ELF-1 (cell line): ENCODE measurements at places on chromosomes 2 and 18.
A peak's percentile ranks its signal among the peaks of the same experiment; 100 is the strongest.

DNA sequence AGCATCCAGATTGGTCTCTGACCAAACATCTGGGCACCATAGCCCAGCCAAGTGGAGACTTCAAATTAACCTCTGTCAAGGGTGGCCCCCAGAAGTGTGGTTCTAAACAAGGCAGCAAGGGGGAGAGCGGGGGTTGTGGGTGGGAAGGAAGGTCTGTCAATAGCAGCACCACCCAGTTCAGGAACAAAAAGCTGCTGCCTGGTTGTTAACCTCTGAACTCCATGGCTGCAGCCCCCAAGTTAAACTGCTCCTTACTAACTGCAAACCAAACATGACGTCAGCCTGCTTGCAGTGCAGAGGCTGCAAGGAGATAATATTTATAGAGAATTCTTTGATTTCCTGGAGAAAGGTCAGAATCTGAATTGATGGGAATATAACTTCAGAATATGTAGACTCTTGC, 76.5 kb downstream of the ARL4C start:
- peak; percentile 42 for DNase-seq

DNA sequence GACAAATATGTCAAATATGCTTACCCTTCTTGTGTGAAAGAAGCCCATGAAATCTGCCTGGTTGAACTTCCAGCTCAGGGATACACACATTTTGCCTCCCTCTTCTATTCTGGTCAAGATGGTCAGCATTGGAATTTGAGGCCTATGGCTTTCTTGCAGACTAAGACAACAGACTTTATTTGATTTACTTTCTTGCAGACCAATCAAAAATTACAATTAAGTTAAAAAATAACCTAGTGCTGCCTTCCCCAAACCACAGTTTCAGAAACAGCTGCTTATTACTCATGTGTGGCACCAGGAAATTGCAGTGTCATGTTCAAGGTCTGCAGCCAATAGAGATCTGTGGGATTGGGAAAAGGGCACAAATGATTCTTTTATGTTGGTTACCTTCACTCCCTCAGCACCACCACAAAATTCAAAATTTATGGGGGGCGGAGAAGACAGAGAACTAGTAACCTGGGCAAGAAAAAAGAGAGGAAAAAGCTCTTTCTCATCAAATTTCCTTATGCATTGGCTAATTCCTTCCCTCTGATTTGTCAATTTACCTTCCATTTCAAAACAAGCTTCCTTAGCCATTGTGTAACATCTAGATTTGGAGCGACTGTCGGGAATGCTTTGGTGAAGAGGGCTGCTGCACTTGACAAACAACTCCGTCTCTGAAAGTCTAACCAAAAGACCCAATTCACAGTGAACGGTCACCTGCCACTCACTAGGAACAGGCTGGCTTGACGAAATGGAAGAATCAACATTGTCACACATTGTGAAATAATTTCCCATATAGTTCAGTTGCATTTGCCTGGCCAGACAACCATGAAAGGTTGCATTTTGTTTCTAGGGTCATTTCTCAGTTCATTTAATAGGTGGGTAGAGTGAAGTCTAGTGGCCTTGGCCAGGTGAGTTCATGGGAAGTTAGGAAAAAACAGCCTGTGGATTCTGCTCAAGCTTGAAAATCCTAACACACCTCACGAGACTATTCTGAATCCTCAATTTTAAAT, 100.4 kb upstream of the FZD5 start:
- DNase-seq, result no peak

DNA sequence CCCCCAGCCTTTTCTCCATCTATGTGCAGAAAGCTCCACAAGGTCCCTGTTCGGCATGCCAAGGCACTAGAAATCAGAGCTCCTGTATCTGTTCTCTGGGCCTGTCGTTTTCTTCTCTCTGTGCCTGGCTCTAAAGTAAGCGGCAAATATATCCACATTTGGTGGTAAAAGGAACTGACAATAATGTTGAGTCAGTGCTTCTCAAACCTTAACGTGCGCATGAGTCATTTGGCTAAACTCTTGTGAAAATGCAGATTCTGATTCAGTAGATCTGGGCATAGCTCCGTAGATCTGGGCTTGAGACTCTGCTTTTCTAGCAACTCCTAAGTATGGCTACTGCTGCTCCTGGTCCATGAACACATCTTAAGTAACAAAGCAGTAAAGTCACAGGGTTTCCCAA, 16.5 kb upstream of the ACSL3 start:
- peak; percentile 19 for DNase-seq

GRCh38 chr2:120818441-120818920, 82.8 kb downstream of the GLI2 start:
- DNase-seq, result no peak

DNA sequence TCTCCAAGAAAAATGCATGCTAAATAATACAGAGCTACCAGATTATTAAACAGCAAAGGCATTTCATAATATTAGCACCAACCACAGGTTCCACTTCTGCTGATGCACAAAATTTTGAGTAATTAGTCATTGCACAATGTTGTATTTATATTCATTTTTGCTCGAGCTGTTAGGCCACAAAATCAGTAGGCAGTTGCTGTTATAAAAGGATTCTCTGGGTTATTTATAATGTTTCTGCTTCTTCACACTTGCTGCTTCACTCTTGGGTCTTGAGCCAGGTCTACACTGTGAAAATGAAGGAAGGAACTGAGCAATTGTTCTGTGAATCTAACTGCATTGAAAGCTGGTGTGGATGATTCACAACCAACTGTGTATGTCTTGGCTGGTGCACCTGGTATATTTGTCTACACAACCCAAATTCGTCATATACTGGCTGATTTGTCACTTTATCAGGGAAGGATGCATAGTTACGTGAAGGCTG, 38.3 kb downstream of the MRPL33 start:
- DNase-seq, result no peak

DNA sequence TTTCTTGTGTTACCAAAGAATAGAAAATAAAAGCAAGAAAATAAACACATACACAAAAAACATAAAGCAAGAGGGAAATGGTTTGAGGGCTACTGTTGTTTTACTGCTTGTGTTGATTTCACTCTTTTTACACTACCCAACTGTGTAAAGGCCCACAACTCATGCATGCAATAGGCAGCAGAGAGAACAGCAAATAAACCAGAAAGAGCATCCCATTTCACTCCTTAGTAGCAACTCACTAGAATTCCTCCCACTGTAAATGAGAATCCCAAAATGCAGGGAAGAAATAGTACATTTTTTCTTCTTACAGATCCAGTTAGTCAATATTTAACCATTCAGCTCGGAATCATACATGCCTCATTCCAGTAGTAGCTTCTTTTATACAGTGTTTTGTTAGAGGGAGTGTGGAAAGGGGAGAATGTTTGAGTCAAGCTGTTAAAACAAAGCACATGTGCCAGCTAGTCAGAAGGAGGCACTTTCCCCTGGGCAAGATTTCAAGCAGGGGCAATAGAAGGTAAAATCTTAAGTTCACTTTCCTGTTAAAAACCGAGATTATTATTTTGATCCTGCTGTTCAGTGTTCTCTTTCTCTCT, 147.2 kb upstream of the FAM98A start:
- no peak for DNase-seq

DNA sequence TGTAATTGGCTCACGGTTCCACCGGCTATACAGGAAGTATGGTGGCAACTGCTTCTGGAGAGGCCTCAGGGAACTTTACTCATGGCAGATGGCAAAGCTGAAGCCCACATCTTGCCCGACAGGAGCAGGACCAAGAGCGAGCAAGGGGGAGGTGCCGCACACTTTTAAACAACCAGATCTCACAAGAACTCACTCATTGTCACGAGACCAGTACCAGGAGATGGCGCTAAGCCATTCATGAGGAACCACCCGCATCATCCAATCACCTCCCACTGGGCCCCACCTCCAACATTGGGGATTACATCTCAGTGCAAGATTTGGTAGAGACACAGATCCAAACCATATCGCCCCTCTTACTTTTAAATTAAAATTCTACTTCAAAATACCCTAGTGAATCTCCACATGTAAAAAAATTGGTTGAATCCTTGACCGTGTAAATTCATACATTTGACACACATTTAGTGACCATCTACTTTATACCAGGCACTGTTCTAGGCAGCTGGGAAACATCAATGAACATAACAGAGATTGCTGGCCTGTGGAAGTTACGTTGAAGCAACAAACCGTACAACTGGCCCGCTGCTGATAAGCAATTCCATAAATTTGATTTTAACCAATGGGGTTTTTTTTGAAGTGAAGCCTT, 87.6 kb downstream of the ALPK2 start:
- peak; percentile 67 for DNase-seq

DNA sequence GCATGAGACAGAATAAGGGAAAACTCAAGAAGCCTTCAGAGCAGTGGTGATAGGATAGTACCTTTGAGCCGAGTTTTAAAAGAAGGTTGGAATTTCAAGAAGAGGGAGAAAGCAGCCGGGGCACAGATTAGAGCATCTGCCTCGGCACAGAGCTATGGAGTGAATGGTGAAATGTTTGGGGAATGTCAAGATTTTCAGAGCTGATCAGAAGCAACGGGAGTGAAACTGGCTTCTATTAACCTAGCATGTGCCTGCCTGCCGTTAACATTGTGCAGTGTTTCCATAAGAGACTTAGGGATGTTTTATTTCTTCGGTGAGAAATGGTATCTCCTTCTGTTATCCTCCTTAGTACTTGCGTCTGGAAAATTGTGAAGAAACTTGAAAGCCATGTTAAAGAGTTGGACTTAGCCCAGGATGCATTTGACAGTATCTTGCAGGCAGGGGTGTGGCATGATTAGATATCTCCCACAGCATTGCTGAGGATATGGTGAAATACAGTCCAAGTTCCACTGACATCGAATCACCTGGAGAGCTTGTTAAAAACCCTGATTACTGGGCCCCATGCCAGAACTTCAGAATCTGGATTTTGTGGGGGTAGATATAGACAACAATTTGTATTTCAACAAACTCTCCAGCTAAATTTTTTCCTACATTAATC, 96.8 kb upstream of the PPP1CB start:
- DNase-seq, result no peak
